ENCODE measurements at places on chromosomes 4 and X. TPM values are rescaled to one million over a fixed set of nuclear protein-coding genes. Genes with fewer than 3 reads are reported as not detected.
A peak's percentile ranks its signal among the peaks of the same experiment; 100 is the strongest.

GRCh38 chrX:69268611-69269010 is 103.4 kb upstream of the PJA1 start:
- no peak for DNase-seq
- H3K27me3 ChIP-seq: no peaks in the 10 kb centered on the region
- H3K36me3 ChIP-seq: no peaks in the 10 kb centered on the region
- H3K27ac ChIP-seq: no peak overlapping the region
- no peaks in the 10 kb centered on the region for H3K4me1 ChIP-seq
- no peak overlapping the region for H3K4me3 ChIP-seq

DNA sequence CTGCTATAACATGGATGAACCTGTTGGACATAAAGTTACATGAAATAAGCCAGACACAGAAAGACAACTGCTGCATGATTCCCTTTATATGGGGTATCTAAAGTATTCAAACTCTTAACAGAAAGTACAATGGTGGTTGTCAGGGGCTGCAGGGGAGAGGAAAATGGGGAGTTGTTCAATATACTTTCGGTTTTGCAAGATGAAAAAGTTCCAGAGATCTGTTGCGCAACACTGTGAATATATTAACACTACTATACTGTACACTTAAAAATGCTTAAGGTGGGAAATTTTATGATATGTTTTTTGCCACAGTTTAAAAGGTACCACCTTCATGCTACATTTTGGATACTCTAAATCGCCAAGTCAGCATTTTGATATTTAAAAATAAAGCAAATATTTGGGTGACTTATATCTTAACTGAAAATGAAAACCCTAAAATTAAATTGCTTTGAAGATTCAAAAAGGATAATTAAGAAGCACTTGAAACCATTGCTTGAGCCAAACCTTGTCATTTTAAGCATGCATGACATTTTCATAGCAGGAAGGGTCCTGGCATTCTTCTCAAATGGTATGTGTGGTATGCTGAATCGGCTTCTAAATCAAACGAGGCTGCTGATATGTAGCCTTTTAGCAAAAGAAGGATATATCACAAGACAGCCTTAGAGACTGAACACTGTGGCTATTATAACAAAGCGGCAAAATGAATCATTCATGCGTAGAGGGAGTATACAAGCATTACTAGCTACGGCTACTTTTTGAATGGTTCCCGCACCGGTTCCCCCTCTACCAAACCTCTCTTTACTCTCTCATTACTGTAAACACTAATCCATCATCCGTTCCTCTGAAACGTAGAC is 607.1 kb upstream of the DIPK2B start:
- no peaks in the 10 kb centered on the region for H3K27me3 ChIP-seq
- peak; percentile 44 for DNase-seq
- H3K4me1 ChIP-seq: peaks cover 50% of the 10 kb centered on the region

DNA sequence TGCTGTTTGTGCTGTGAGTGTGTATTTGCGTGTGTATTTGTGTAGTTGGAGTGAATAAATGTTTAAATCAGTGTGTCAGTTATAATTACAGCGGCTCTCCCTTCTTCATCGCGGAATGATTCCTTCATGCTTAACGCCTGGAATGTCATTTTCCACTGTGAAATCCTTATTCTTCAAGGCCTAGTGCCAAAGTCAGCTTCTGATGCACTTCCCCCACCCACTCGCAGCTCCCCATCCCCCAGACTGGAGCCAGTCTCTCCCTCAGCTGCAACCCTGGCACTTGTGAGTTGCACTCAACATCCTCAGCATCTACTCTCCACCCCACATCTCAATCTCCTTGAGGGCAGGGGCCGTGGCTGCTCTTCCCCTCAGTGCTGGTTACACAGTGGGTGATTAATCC is 583.0 kb downstream of the BCOR start:
- no peaks in the 10 kb centered on the region for H3K27me3 ChIP-seq
- H3K4me3 ChIP-seq: no peak overlapping the region
- H3K27ac ChIP-seq: no peak overlapping the region
- no peaks in the 10 kb centered on the region for H3K4me1 ChIP-seq
- H3K36me3 ChIP-seq: no peaks in the 10 kb centered on the region
- DNase-seq: no peak

GRCh38 chrX:68878977-68879645 is 50.3 kb downstream of the EFNB1 start:
- no peak for DNase-seq
- H3K4me1 ChIP-seq: no peaks in the 10 kb centered on the region
- H3K27me3 ChIP-seq: no peaks in the 10 kb centered on the region
- H3K27ac ChIP-seq: no peak overlapping the region
- H3K4me3 ChIP-seq: no peak overlapping the region
- H3K36me3 ChIP-seq: no peaks in the 10 kb centered on the region

GRCh38 chrX:16838202-16839066 is 31.7 kb downstream of the RBBP7 start:
- H3K27ac ChIP-seq: peak overlapping the region; percentile 79
- H3K4me3 ChIP-seq: no peak overlapping the region
- no peaks in the 10 kb centered on the region for H3K27me3 ChIP-seq
- peaks cover 27% of the 10 kb centered on the region for H3K4me1 ChIP-seq
- DNase-seq: peak; percentile 55
- H3K36me3 ChIP-seq: peaks cover 26% of the 10 kb centered on the region

ARR3 gene
- total RNA-seq: not detected

RIPPLY1 gene
- total RNA-seq: not detected

POU3F4 gene
- total RNA-seq: not detected

CRMP1 gene
- total RNA-seq: not detected

EXOC1L gene
- not detected for total RNA-seq
